ENCODE measurements at places on chromosomes 2 and 18.

DNA sequence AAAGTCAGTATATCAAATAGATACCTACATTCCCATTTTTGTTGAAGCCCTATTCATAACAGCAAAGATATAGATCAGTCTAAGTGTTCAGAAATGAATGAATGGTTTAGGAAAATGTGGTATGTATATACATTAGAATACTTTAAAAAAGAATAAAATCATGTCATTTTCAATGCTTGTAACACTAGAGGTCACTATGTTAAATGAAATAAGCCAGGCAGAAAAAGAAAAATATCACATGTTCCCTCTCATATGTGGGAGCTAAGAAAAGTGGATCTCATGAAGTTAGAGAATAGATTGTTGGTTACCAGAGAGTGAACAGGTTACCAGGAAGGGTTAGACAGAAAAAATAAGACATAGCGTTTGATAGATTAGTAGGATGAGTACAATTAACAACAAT lies 1111.0 kb upstream of the SLC39A10 start:
- no peak for DNase-seq

DNA sequence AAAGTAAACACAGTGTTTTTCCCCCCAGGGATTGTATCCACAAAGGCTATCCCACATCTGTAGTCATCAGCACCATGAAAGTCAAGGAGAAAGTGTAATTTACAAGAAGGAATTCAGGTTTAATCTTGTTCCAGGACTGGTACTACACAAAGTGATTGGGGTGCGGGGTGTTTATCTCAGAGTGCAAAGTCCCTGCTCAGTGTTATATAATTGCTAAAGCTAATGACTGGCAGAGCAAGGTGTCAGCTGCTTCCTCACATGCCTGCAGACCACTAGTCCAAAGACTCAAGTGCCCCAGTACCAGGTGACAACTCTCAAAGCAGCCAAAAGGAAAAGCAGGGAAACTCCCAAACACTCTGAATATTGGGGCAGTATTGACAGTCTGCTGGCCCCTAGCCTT lies 40.4 kb upstream of the PDCL3 start:
- no peak for DNase-seq

GRCh38 chr2:9205963-9206948 lies at the start of gene ASAP2:
ASAP2 (plus strand) TSS chr2:9206812; CDS start chr2:9207105, 293 bp downstream.
- no peak for DNase-seq

DNA sequence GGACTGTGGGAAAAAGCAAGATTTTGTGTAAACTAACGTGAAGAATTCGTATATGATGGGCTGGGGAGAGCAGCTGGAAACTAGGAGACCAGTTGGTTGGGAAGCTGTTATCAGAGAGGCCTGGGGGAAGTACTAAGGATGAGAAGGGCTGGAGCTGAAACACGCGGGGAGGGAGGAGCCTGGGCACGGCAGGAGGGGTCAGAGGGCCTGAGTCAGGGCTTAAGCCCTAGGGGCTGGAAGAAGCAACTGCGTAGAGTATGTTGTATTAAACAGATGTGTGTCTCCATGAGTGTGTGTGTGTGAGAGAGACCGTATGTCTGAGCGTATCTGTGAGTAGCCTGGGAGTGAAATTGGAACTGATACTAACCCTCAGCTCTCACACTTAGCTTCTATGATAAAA lies 8.4 kb downstream of the POMC start:
- no peak for DNase-seq

- DNase-seq, result no peak
Observed at GRCh38 chr2:53148221-53148620, 619.4 kb upstream of the CHAC2 start.

DNA sequence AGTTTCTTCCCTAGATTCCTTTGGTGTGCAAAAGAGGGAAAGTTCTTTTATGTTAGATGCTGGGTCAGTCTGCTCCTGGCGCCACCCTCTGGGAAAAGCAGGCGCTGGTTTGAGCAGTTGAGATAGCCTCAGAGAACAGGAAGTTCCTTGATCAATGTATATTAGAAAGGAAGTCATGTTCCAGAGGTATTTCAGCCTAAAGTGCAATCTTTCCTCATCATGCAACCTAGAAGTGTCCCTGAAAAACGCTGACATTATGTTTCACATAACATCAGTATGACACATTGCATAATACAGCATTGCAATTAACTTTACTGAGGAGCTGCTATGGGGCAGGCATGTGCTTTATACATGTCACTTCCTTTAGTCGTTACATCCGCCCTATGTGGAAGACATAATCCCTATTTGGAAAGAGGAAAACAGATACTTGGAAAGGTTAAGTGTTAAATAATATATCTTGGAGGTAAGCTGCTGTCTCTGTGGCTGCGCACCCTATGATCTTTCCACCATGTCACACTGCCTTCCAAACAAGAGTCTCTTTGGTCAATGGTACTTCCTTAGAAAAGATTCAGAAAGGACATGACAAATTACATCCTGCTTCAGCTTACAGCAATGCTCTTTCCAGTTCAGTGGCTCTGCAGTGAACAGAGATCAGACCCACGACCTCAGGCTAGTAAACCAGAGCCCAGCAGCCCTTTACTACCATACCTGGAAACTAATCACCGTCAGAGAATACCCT lies 369.7 kb downstream of the RAD51AP2 start:
- no peak for DNase-seq

- DNase-seq, result no peak
Observed at GRCh38 chr2:220373878-220374277, 746.4 kb downstream of the SLC4A3 start.

GRCh38 chr2:11405599-11406266 lies 60.2 kb downstream of the E2F6 start:
- DNase-seq, result no peak

GRCh38 chr2:98558852-98559530 lies 49.3 kb downstream of the COA5 start:
- no peak for DNase-seq

DNA sequence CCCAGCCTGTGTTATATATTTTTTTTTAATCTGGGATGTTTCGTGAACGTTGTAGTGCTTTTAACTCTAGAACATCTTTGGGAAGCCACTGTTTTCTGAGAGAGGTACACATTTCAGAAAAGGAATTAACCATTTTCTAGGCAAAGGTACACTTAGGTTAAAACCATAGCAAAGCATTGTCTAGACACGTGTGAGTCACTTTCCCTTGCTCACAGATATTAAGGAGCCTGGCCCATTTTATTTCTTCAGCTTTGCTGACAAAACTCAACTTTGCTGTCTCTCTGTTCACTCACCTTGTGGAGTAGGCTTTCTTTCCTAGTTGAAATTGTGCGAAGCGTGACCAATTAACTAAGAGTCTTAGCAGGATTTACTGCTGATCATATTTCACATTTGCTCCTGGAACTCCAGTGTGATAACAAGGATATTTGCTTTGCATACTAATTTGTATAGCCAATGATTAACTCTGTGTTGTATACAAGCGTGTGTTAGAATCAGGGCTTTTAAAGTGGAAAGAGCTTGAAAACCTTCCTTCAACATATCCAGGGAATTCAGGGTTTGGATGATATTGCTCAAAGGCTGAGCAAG lies 215.0 kb upstream of the AGAP1 start:
- DNase-seq, result no peak

GRCh38 chr2:181073896-181074295 lies 93.5 kb downstream of the UBE2E3 start:
- DNase-seq, result no peak

DNA sequence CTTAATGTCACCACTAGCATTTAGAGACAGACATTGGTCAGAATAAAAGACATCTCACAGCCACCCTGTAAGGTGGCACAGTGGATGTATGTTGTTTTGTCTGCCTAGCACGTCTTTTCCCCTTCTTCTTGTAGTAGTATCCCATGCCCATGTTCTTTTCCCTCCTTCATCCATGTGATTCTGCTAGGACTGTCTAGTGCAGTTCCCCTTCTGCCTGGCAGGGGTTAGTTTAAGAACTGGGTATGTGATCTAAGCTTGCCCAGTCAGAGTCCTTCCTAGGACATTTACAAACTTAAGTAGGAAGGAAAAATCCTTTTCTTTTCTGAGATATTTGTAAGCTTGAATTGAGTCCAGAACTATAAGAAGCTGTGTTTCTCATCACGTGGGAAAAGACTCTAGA lies 172.3 kb downstream of the BABAM2 start:
- no peak for DNase-seq

- no peak for DNase-seq
Observed at GRCh38 chr2:181844551-181845290, 46.8 kb upstream of the ITPRID2 start.

- DNase-seq, result no peak
Observed at GRCh38 chr18:57915248-57915647, 112.1 kb upstream of the ATP8B1 start.

GRCh38 chr2:224689539-224689938 lies 26.6 kb downstream of the CCDC195 start:
- no peak for DNase-seq

GRCh38 chr2:203470371-203470770 lies 64.7 kb downstream of the RAPH1 start:
- DNase-seq, result no peak

DNA sequence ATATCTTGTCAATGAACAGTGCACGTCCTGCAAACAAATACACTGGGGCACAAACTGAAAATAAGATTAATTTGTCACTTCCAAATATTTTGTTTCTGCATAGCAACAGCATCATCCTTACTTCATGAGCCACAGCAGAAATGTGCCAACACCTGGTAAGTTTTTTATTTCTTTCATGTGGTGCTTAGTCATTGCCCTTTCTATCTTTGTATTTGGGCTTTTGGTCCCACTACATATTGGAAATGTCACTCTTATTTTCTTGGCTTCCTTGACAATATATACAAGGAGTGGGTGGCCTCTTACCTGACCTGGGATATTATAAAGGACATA lies 208.0 kb downstream of the RBM43 start:
- no peak for DNase-seq

DNA sequence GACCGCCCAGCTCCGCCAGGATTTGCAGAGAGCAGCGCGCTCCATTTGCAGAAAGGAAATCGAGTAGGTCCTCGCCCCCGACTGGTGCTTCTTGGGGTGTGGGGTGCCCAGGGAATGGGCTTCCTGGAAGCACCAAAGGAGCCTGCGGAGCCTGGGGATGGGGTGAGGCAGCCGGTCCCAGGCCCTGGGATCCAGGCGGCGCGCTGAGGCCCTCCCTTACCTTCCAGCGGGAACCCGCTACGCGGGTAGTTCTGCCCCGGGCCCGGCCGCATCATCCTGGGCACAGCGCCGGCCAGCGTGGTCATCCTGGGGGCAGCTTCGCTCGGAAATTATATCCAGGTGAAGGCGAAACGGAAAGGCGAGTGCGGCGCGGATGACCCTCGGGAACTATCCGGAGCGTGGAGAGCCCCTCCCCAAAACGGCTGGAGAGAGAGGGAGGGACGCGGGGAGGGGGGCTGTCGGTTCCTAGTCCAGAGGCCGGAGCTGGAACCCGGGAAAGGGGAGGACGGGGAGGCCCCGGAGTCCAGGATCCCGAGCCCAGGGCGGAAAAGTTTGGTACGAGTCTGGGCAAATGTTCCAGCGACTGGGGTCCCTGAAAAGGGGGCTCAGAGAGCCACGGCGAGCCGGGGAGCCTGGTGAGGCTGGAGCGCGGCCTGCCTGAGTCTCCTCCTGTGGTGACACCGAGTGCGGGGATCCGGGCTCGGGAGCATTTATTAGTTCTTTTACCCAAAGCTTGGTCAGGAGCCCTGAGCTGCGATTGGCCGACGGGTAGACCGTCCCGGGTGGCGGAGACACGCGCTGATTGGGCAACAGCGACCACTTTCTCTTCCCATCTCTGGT lies at the start of gene PAX3:
TSS of gene PAX3 (minus strand) at position 688 of the 840 bp plus-strand sequence. CDS start at position 305, 383 bp downstream.
- no peak for DNase-seq

DNA sequence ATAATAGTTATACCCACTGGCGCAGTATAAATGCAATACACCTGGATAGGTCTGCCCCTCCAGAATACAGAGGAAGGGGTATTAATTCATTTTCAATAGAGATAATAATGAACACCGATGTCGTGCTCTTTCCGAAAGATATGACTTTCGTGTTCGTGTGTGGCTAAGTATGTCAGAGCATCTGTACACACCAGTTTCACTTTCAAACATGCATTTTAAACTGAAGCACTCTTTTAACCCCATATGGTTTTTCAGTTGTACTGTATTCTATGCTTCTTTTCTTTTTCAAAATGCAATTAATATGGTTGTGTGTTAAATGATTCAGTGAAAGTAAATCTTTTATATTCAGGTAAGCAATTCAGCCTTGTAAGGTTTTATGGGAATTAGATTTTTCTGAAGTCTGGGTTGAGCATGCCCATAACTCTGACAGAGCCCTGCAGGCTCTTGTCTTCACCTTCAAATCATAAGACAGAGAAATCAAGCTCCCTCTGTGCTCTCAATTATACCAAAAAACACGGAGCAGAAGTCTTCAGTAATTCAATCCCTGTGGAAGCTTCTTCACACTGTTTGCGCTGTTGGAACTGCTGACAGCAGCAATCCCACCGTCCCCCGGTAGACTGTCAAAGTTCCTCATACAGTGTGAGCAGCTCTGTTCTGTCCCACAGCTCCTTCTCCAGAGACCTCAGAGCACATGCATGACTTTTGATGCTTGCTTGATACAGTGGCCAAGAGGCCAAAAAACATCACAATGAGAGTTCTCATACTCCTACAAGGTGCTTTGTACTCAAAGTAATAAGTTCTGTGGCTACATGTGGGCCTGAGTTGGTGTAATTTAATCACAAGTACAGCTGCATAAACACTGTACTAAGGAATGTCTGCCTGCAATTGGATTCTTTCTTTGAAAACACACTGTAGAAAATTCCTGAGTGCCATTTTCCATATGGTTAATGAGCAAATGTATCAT lies 186.8 kb downstream of the ZNF521 start:
- DNase-seq, result no peak

GRCh38 chr2:121473512-121473911 lies 57.2 kb upstream of the RNU4ATAC start:
- DNase-seq, result no peak

DNA sequence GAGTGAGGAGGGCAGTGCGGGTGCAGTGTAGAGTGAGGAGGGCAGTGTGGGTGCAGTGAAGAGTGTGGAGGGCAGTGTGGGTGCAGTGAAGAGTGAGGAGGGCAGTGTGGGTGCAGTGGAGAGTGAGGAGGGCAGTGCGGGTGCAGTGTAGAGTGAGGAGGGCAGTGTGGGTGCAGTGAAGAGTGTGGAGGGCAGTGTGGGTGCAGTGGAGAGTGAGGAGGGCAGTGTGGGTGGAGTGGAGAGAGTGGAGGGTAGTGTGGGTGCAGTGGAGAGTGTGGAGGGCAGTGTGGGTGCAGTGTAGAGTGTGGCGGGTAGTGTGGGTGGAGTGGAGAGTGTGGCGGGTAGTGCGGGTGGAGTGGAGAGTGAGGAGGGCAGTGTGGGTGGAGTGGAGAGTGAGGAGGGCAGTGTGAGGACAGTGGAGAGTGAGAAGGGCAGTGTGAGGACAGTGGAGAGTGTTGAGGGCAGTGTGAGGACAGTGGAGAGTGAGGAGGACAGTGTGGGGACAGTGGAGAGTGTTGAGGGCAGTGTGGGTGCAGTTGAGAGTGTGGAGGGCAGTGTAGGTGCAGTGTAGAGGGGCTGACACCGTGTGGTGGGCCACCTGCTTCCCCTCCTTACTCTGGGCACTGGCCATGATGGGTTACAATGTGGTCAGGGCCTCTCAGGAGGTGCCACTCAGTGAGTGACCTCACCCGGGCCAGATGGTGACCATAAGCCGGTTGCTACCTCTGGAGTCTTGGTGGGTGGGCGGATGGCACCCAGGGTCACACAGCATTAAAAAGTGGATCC lies 28.5 kb downstream of the INPP4A start:
- no peak for DNase-seq
